ENCODE measurements at places on chromosomes 1 and 21.

- DNase-seq = no peak
Observed at GRCh38 chr1:206684003-206684402, 702 bp upstream of the MAPKAPK2 start.

GRCh38 chr1:1088029-1088800, 14.1 kb upstream of the RNF223 start:
- DNase-seq = no peak

DNA sequence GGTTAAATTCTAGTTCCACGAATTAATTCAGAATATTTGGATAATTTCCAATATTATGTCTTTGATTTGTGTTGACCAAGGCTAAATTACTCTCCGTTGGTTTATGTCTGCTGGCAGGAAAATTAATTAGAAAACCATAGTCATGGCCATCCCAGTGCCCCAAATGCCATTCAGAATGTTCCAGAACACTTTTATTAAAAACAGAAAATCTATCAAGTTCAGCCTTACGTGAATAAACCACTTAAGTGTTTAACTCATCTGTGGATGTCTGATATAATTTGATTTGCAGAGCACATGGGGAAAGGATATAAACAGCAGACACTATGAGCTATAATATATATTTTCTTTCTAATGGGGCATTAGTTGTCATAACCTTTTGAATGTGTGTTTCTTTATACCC, 480.7 kb downstream of the MRPL39 start:
- DNase-seq = no peak

- DNase-seq = no peak
Observed at GRCh38 chr21:39340687-39341086, 8.2 kb downstream of the HMGN1 start.

GRCh38 chr1:29406814-29407213, 170.5 kb downstream of the PTPRU start:
- DNase-seq = no peak

GRCh38 chr1:33257772-33258712, 1.8 kb downstream of the ZNF362 start:
- no peak for DNase-seq

GRCh38 chr1:109990302-109990653, 5.7 kb downstream of the AHCYL1 start:
- DNase-seq = no peak

DNA sequence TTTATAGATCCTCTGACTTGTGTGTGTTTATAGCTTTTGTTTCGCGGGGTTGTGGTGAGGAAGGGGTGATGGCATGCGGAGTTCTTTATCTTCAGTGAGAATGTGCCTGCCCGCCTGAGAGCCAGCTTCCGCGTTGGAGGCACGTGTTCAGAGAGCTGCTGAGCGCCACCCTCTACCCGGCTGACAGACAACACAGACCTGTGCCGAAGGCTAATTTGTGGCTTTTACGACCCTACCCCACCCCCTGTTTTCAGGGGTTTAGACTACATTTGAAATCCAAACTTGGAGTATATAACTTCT, 14.4 kb upstream of the CD101 start:
- DNase-seq = no peak

DNA sequence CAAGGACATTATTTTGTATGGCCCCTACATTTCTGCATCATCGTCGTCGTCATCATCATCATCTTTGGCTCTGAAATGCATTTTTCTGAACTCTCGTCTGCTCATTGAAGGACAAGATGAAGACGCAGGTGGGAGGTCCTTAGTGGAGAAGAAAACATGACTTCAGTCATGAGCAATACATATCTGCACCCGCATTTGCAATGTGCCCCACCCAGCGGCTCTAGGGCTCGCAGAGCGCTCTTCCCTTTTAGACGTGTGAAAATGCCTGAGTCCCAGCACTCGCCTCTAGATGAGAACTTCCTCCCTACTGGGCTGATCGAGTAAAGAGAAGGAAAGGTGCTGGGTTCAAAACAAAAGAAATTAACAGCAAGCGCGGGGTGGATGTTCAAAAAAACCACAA, 10.1 kb downstream of the C1orf174 start:
- DNase-seq = no peak

- DNase-seq = peak; percentile 92
Observed at GRCh38 chr1:223189903-223190724, 47.1 kb upstream of the TLR5 start.

- no peak for DNase-seq
Observed at GRCh38 chr1:197415221-197415620, 147.2 kb downstream of the CRB1 start.

DNA sequence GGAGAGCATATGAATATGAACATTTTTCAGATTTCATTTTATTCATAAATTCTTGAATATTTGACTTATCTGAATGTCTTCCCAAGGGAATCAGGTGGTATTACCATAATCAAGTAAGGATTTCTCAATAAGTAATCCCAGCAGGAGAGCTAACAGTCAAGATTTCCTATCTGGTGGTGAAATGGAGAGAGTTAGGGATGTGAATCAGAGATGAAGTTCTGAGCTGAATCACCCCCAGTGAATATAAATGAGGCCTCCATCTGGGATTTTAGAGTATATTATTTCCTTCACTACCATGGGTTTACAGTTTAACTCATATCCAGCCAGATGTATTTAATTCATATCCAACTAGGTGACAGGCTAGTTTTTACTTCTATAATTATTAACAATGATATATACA, 61.5 kb upstream of the RGS2 start:
- DNase-seq = peak; percentile 28

All from MCF 10A (cell line).